ENCODE measurements at places on chromosomes 12 and 14.

DNA sequence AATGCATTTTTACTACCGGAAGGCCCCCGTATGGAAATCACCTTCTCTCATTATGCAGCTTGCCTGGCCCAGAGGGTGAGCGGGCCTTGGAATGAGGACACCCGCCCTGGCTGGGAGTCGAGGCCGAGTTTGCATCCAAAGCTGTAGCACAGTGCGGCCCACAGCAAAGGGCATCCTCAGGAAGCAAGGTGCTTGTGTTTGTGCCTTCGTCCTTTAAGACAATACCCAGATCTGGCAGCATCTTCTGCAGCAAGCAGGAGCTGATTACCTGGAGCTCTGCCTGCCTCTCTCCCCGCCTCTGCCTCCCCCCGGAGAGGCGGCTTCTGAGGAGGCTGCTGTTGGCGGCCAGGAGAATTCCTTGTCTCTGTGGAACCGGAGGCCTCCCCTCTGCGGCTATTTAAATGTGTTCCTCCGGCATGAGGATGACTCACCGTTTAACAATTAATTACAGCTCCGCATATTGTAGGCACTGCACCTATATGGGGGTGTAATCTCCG lies 145.3 kb downstream of the CACNA1C start:
- DNase-seq: no peak

GRCh38 chr14:59354666-59355065 lies 110.5 kb downstream of the GPR135 start:
- DNase-seq: no peak

- DNase-seq: no peak
Observed at GRCh38 chr14:48560421-48560820, 885.0 kb upstream of the MDGA2 start.

DNA sequence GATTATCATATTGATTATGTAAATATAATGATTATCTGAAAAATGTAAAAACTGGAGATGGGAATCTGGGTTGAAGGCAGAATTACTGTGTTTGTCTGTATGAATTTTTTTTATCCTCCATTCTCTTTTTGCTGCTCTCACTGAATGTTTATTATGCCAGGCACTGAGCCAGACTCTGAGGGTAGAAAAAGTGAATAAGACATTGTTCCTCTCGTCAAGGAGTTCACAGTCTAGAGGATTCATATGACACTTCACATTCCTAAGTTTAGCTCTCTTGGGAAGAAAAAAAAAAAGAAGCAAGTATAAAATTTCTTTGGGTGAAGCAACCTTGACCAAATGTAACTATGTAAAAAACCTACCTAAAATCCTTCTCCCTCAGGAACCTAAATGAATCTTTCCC lies 120.9 kb upstream of the LMO3 start:
- DNase-seq: no peak

GRCh38 chr12:52162981-52163380 lies 28.8 kb downstream of the KRT80 start:
- DNase-seq: no peak

- no peak for DNase-seq
Observed at GRCh38 chr12:60421741-60422140, 825.9 kb downstream of the SLC16A7 start.

DNA sequence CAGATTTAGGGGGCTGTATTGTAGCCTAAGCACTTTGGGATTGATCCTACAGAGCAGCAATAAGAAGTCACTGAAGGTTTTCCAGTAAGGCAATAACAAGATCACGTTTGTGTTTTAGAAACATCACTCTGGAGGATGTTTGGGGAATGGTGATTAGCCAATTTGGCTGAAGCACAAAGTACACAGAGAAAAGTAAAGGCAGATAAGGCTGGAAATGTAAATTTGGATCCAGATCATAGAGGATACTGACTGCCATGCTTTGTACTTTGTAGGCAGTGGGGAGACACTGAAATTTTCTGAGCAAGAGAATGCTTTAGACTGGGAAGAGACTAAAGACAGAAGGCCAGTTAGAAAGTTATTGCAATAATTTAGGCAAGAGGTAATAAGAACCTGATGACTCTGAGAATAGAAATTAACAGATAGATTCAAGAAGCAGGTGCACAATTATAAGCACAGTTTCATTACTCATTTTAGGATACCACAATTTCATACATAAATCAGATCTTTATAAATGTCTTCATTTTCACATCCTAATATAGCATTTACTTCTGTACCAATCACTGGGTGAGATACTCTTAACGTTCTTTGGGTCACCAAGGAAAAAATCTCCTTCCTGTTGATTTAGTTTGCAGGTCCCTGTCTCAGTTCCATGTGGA lies 314.5 kb upstream of the GARIN6 start:
- DNase-seq: no peak

DNA sequence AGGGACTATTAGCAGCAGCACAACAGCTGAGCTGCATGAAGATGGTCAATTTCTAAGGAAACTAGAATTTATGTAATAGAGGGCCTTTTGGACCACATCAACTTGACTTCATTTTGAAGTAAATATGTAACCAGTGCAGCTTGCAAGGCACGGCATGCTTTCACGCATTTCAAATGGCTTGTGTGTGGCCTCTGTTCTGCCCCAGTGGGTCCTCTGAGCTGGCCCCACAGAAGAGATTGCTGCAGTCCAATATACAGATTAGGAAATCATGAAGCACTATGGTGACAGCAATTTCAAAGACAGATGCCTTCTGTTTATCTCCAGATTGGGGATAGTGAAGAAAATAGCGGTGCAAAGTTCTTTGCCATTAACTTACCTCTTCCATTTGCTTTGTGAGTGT lies 101.4 kb downstream of the PDZRN4 start:
- DNase-seq: no peak

DNA sequence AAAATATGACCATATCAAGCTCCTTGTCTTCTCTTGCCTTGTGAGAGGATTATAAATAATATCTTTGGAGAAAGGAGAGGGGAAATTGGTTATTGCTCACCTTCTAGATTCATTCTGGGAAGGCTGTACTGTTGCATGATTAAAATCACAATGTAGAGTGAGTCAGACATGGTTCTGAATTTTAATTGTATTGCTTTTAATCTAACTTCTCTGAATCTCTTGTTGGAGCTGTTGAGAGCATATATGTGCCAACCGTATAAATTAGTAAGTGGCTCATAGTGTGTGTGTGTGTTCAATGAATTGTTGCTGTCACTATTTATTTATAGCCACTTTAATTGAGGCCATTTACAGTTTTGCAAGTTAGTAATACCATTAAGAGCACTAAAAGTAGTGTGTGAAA lies 56.1 kb downstream of the KCNJ8 start:
- DNase-seq: no peak

GRCh38 chr12:45098766-45099165 lies 47.9 kb upstream of the DBX2 start:
- no peak for DNase-seq

- no peak for DNase-seq
Observed at GRCh38 chr12:70876952-70877351, 43.6 kb downstream of the PTPRR start.

- DNase-seq: peak; percentile 56
Observed at GRCh38 chr14:77459072-77459723, 1.3 kb downstream of the AHSA1 start.

DNA sequence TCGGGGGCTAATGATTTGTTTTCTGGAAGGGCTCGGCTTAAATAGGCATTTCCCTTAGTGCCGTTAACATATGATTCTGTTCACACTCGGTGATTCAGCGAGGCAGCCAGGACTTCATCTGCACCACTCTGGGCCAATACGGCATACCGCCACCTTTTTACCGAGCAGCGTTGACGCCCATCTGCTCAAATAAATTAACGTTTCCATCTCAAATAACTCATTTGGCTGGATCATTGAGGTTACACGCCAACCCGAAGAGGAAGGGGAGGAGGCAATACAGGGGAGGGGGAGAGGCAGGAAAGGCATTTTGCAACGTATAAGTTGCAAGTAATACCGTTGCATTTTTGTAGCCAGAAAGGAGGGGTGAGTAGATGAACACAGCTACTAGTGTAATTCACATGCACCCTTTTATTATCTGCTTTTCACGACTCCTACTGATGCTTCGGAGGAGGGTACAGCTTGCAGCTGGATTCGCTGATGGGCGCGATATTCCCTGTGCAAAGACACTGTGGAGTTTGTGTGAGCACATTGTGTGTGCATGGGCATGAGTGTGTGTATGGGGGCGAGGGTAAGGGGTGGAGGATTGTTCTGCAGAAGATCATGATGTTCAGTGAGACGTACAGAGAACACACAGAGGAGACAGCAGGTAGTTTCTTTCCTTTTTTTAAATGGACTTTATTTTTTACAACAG lies 45.9 kb downstream of the MAP1LC3B2 start:
- no peak for DNase-seq

GRCh38 chr12:16854465-16854864 lies 248.5 kb upstream of the LMO3 start:
- no peak for DNase-seq

DNA sequence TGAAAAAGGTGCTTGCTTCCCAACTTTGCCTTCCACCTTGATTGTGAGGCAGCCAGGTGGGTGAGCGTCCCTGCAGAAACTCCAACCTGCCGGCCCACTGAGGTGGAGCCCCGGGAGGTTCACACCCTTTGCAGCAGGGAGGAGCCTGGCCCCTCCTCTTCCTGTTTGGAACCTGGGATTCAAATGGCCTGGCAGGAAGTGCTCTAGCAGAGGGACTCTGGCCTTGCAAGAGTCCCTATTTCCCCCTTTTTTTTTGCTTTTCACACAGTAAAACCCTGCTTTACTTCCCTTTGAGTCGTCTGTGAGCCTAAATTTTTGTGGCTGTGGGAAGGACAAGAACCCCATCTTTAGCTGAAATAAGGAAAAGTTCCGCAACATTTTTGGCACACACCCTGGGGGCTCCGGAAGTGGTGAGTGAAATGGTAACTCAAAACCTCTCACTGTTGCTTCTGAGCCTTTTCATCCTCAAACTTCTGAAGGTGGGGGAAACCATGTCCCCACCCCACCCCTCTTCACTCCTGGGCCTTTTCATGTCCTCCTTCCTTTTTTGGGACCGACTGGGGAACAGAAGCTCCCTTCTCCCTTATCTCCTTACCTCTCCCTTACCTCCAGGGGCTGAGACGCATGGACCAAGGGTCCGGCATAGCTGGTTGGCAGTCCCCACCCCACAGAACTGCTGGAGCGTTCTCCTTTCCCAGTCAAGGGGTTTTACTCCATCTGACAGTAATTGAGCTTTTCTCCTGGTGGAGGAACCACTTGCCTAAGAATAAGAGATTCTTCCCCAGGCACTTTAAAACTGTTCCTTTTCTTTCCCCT lies 102.0 kb downstream of the KCNMB4 start:
- DNase-seq: no peak

GRCh38 chr12:78928200-78929074 lies 63.9 kb downstream of the SYT1 start:
- no peak for DNase-seq

DNA sequence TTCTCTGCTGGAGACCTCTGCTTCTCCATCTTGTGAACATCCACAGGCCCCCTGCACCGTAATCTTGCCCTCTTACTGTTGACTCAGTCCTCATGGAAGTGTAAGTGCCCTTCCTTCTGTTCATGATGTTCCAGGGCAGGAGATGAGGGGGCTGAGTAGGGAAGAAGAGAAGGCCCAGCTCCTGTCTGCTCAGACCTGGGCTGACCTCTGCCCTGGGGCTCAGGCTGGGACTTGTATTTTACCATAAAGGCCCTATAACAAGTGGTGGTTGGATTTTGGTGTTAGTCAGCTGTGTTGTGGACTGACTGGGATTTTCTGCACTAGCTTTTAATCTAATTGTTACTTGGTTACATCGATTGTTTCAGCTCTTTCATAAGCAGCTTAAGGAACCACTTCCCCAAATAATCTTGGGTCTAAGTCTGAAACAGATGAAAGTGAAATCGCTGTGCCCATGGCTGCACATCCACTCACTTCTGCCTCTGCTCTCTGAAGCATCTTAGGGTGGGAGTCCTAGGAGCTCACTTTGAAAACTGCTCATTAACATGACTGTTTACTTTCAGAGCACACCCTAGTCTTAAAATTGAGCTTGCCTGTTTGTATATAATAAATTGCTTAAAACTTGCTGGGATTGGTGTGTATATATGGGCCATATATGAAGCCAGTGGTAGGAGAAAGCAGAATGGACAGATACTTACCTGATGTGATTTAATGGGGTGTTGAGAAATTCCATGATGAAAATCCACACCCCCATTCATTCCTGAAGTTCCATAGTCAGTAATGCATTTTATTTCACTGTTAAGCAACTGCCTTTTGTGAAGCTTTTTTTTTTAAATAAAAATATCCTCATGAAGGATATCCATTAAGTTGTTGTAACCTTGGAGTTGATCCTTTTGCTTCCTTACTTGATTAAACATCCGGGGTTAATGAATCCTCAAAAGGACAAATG lies 17.7 kb downstream of the C12orf71 start:
- DNase-seq: no peak

DNA sequence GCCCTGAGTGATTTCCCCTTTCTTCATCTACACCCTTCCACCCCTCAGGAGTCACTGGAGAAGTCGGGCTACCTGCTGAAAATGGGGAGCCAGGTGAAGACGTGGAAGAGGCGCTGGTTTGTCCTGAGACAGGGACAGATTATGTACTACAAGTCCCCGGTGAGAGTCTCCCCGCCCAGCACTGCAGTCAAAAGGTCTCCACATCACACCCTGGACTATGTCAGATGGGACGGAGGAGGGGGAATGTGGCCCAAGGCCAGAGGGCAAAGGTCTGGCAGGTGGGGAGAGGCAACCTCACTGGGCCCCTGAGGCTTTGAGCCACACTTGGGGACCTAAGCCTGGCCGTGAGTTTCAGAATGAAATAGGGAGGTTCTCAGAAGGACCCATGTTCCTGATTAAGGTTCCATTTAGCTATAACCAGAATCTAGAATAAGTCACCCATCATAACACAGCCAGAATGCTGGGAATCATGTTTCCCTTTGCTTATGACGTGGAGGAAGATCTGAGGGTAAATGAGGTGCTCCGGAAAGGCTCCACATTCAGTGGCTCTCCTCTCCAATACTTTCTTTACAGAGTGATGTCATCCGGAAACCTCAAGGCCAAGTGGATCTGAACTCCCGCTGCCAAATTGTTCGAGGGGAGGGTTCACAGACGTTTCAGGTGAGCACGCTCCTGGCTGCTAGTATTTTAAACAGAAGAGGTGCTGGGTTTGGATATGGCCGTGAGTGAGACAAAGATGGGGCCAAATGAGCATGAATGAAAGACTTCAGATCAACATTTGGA lies 26.6 kb downstream of the PIGH start:
- DNase-seq: no peak

GRCh38 chr12:75690296-75690955 lies 179.0 kb upstream of the KRR1 start:
- no peak for DNase-seq
